ENCODE measurements at places on chromosomes 16 and 17.

- DNase-seq, result no peak
These were observed 1.7 kb upstream of the KPNA2 start for GRCh38 chr17:68033636-68034451.

DNA sequence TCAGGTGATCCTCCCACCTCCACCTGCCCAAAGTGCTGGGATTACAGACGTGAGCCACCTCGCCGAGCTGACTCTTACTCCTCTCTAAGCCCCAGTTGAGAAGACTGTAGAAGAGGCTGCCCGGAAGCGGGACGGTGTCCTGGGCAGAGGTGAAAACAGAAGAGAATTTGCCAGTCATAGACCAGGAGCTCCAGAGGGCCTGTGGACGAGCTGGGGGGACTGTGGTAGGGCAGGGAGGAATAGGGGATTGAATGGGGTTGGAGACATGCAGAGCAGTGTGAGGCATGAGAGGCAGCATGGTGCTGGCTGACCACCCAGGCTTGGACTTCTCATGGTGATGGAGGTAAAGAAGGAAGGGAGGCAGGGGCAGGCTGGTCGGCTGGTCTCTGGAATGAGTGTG lies 17.1 kb upstream of the PHB1 start:
- DNase-seq, result no peak

DNA sequence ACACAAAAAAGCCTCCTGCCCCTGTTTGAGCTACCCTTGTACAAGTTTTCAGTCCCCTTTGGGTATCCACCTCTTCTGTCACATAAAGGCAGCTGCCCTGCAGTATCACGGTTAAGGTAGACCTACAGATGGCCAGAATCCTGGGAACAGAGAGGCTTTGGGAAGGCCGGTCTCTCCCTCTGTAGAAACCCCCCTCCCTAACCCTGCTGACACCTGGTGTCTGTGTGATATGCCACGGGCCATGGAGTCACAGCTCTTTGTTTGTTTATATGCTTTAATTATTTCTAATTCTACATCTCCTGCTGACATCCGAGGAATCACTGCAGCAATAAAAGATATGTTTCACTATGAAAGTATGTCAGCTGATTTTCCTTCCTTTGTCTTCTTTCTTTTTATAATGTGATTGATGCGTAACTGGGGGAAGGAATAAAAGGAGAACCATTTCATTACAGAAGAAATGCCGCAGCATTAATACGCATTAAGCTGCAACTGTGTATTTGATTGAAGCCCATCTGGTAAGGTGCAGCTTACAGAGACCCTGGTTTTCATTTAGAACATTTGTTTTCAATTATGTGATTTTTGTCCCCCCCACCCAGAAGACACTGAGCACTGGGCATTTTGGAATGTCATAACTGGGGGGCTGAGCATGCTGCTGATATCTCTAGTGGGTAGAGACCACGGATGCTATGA lies 142.1 kb downstream of the SLC39A11 start:
- DNase-seq, result no peak

DNA sequence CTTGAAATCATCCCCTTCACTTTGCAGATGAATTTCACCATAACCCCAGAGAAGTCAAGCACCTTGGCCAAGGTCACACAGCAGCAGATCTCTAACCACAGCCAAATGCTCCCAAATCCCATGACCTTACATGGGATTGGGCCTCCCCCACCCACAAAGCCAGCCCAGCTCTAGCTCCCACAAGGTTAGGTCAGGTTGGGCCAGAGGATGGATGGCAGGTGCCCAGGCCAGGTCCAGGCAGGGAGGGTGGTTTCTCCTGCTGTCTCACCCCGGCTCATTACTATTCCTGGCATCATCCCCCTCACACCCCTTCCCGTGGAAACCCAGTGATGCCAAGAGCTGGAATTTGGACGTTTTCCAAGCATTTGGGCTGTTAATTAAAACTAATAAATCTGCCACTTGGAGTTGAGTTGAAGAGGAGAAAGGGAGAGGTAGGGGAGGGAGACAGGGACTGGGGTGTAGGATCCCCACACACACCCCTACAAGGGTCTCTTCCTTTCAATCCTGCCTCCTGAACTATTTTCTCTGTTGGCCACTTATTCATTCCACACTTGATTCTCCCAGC lies 181.6 kb downstream of the TMEM132E start:
- DNase-seq, result no peak

DNA sequence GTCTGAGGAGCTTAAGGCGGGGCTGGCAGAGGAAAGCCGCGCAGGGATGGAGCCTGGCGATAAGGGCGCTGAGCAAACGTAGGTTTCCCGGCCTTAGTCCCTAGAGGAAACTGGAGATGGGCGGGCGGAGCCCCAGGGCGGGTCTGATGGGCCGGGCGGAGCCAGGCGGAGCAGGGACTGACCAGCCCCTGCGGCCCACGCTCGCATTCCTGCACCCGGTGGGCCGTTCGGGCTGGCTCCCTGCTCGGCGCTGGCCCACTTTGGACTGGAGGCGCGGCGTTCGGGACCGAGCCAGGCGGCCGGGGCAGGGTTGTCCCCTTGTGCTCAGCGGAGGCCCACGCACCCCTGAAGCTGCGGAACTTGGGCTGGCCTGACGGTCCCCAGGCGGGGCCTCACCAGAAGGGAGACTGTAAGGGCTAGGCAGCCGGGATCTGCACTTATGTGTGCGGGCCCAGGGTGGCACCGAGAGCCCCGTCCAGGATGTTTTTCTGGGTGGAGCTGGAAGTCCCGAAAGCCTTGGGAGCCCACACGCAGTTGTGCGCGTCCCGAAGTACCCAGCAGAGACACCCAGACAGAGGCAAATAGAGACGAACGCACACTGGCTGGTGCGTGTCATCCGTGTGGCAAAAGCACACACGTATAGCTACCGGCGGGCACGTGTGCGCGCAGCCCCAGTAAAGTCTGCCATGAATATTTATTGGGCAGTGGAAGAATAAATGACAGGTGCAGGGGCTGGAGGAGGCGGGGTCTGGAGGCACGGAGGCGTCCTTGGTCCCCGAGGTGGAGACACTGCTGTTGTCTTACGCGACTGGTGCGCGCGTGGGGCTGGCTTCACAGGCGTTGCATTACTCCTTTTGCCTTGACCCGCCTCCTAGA lies 1.4 kb downstream of the PYDC1 start:
- no peak for DNase-seq

DNA sequence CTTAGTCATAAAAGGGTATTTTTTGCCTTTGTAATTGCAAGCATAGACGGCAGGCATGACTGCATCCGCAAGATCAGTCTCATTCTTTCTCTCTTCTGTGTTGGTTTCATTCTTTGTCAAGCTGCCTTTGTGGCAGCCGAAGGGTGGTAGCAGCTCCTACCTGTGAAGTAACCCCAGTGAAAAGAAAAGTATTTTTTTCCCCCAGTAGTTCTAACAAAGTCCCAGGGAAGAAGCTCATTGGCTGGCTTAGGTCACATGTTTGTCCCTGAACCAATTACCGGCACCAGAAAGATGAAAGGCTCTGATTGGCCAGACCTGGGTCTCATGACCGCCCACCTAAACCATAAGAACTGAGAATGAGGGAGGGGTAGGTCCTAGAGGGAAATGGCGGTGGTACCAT lies 110.7 kb downstream of the RAP1GAP2 start:
- no peak for DNase-seq

- DNase-seq, result no peak
These were observed 75.5 kb upstream of the TBX2 start for GRCh38 chr17:61323909-61324868.

- no peak for DNase-seq
These were observed 57.5 kb downstream of the BEAN1 start for GRCh38 chr16:66484453-66485213.

DNA sequence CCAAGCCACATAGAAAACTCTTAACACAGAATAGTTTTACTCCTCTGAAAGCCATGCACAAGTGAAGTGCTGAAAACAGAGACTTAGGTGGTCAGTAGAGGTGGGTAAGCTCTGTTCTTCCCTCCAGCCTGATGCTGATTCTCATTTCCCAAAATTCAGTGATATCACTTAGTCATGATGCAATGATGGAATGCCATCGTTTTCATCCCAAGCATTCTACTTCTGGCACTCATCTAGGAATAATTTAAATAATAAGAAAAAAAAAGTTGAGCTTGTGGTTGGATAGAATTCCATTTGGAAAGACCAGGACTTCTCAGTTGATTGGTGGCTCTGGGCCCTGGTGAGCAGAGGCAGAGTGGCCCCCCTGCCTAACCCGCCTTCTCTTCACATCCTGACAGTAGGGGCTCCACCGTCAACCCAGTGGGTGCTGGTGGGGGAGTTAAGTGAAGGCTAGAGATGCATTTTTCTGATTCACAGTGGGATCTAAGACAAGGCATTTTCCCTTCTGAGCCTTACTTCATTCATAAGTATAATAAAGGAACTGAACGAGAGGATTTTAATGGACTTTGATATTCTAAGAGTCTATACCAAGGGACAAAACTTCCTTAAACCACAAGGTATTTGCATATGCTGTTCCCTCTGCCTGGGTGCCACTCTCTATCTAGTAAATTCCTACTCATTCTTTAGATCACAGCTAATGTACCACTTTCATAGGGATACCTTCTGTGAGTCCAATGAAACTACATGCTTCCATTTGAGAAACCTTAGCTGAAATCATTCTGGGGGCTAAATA lies 310.3 kb upstream of the DYNLRB2 start:
- no peak for DNase-seq

- peak; percentile 56 for DNase-seq
These were observed 17.6 kb downstream of the HIGD1B start for GRCh38 chr17:44865231-44865660.

DNA sequence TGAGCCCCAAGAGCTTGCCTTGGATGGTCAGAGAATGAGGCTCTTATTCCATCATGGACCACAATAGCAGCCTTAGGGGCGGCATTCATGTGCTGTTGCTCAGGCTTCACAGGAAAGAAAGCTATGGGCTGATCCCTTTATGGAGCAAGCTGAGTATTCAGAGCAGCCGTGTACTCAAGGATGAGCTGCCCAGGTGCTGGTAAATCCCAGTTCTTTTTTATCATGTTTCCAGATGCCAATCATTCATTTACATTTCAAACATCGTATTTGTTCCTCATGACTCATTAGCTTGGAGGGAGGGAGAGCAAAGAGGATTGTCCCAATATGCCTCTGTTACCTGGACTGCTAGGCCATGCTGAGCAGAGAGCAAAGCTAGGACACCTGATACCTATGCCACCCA lies 475.7 kb downstream of the SHISA9 start:
- DNase-seq, result no peak

DNA sequence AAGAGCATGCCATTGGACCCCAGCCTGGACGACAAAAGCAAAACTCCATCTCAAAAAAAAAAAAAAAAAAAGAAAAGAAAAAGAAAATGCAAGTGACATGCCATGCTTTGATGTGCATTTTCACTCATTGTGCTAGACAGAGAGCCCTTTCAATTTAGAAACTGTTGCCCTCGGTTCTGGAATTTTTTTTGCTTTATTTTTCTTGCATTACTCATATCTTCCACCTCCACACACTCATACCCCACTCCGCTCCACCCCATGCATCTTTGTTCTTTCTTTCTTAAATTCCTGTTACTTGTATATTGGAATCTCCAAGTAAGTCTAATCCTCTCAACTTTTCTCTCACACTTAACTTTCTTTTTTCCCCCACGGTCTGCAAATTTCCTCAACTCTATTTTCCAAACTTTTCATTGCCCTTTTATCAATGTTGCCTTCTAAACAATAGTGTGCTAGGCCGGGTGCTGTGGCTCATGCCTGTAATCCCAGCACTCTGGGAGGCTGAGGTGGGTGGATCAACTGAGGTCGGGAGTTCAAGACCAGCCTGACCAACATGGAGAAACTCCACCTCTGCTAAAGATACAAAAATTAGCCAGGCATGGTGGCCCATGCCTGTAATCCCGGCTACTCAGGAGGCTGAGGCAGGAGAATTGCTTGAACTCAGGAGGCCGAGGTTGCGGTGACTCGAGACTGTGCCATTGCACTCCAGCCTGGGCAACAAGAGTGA lies 16.8 kb upstream of the SUZ12 start:
- DNase-seq, result no peak

DNA sequence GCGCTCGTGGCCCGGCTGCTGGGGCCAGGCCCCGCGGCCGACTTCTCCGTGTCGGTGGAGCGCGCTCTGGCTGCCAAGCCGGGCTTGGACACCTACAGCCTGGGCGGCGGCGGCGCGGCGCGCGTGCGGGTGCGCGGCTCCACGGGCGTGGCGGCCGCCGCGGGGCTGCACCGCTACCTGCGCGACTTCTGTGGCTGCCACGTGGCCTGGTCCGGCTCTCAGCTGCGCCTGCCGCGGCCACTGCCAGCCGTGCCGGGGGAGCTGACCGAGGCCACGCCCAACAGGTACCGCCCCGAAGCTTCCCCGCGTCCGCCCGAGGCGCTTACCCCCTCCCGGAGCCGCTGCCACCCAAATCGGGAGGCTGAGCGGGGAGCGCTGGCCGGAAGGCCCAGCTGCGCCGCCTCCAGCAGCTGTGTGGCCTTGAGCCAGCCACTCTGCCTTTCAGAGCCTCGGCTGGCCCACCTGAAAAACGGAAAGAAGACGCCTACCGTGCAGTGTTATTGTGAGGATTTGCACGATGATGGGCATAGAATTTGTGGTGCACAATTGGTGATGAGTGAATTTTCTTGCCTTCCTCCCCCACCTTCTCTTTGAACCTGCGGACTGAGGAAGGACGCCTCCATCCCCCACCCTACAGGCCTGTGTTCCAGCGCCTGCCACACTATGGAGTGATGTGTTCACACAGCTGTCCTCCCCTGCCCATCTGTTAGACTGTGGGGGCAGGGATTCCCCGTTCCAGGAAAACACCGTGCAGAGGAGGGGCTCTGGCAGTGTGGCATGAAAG lies 523 bp downstream of the NAGLU start:
- DNase-seq, result peak; percentile 40

GRCh38 chr17:19016297-19016696 lies 11.7 kb upstream of the FAM83G start:
- DNase-seq, result no peak

GRCh38 chr17:17172001-17172939 lies 33.9 kb downstream of the PLD6 start:
- DNase-seq, result no peak

DNA sequence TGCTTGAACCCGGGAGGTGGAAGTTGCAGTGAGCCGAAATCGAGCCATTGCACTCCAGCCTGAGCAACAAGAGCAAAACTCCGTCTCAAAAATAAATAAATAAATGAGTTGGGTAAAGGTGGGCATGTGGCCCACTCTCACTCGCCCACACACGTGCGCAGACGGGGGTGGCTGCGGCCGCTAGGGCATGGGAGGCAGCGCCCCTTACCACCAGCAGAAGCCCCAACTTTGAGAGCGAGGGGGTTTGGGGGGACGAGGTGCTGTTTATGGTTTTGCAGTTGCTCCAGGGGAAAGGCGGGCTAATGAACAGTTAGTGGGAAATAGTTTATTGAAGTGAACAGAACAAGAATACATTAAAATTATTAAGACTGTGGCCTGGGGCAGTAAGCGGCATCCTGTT lies 14.9 kb upstream of the RBFOX3 start:
- no peak for DNase-seq

GRCh38 chr16:15754821-15755534 lies 101.8 kb downstream of the MYH11 start:
- no peak for DNase-seq

GRCh38 chr17:39455919-39456318 lies 4.9 kb upstream of the MED1 start:
- DNase-seq, result no peak
